Osteocyte (in vitro differentiated cells): ENCODE measurements at places on chromosomes 7 and 10. TPM values are rescaled to one million over a fixed set of nuclear protein-coding genes. Genes with fewer than 3 reads are reported as not detected.

The TMEM176B gene
- total RNA-seq: not detected in 2 replicates

The IL2RA gene
- total RNA-seq: not detected in 2 replicates

The SPDYE9 gene
- not detected in 2 replicates for total RNA-seq

The IFIT3 gene
- 19.9 and 22.7 TPM in 2 replicates for total RNA-seq

The HOXA3 gene
- not detected in 2 replicates for total RNA-seq

The GPR15LG gene
- total RNA-seq: not detected in 2 replicates

The TMEM229A gene
- not detected in 2 replicates for total RNA-seq

The TMEM72 gene
- not detected in 2 replicates for total RNA-seq

The ASL gene
- total RNA-seq: 23.3 and 23.5 TPM in 2 replicates

The CHST15 gene
- 66.3 and 73.6 TPM in 2 replicates for total RNA-seq

The NYAP1 gene
- 0.89 and 0.99 TPM in 2 replicates for total RNA-seq

The EEPD1 gene
- total RNA-seq: 1.3 and 1.4 TPM in 2 replicates

The TMEM270 gene
- total RNA-seq: not detected in 2 replicates

DNA sequence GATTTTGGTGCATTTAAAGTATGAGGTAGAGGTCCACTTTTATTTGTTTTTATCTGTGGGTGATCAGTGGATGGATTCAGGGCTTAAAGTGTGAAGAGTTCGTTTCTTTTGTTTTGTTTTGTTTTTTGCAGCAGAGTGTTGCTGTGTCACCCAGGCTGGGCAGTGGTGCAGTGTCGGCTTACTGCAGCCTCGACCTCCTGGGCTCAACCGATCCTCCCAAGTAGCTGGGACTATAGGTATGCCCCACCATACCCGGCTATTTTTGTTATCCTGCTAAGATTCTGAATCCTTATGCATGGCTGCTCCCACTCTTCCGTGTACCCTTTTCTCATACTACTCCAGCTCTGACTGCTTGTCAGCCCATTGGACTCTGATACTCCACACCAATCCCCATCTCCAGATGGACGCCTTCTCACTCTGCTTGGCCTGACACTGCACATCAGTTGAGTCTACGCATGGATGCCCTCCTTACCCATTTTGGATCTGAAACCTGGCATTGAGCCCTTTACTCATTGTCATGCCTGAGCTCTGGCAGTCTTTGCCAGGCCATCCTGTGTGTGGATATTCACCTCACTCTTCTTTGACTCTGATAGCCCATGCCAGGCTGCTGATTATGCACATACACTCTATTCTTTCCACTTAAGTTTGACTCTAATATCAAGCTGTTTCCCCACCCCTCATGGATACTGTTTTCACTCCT is 119.5 kb downstream of the CCSER2 start:
- DNase-seq: no peak

- DNase-seq: no peak
These were observed 13.7 kb upstream of the WAPL start for GRCh38 chr10:86535132-86535882.

DNA sequence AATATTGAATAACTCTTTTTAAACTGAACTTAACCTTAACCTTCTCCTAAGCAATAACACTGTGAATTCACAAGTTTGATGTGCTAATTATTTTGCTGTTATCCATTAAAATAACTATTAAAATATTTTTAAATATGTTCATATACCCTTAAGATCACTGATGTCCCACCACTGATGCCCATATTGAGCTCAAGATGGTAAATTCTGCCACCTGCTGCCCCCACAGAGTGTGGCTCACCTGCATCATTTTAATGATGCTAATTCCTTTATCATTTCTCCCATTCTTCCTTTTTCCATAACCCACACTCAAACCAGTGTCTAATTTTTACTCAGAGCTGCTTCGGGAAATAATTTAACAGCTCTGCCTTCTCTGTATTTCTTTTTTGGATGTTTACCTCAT is 82.3 kb upstream of the ARID5B start:
- no peak for DNase-seq

DNA sequence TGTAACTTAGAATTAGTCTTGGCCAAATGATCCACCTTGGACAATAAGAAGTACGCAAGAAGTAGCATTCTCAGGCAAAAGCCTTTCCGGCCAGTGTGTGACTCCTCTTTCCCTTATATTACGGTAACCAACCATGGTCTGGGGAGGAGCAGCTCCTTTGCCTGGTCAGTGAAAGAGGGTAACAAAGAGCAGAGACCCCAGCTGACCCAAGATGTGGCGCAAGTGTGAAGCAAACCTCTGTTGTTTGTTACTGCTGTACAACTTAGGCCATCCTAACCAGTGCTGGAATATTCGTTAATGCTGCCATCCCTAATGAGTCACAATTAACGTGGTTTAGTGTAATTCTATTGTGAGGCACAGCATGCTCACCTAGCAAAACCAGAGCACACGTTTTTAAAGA is 44.0 kb downstream of the HIPK2 start:
- no peak for DNase-seq

DNA sequence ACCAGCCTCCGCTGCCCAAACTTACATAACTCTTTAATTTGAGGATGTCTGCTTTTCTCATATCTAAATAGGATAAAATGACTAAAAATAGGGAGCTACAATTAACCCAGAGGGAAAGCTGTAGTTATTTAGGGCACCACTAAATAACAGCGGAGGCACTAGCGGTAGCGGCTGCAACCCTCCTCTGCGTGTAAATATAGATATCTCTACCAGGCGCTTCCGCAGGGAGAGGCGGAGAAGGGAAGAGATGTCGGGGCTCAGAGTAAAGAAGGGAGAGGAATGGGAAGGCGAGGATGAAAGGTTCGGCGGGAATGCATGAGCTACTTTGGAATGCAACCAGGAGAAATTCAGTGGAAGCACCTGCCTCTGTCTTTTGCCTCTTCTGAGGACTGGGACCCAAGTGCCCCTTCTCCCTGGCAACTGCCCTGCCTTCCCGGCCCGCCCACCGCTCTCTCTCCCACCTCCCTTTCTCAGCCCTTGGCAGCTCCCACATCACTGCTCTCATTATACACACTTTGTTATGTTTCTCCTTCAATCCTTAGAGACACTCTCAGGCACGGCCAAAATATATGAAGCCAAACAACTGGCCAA is 698.3 kb downstream of the PARD3 start:
- no peak for DNase-seq

GRCh38 chr10:96721207-96721572 is 876 bp upstream of the PIK3AP1 start:
- no peak for DNase-seq

GRCh38 chr10:63583909-63584724 is 62.9 kb downstream of the REEP3 start:
- DNase-seq: no peak

GRCh38 chr7:86748843-86749719 is 105.4 kb downstream of the GRM3 start:
- no peak for DNase-seq

DNA sequence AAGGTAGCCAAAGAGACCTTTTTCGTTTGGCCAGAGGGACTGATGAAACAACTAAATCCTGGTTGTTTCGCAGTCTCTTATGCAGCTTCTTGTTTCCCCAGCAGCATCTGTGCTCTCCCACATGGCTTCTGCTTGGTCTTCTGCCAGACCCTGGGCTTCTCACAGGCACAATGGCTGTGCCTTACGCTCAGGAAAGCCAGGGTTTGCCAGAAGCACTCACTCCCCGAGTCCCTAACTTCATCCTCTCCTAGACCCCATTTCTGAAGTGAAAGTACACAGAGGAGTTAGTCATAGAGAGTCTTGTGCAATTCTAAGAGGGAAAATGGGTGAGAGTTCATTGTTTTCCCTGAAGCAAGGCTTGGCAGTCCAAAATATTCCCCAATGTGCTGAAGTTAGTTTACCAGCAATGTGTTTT is 121.7 kb downstream of the EVX1 start:
- no peak for DNase-seq

DNA sequence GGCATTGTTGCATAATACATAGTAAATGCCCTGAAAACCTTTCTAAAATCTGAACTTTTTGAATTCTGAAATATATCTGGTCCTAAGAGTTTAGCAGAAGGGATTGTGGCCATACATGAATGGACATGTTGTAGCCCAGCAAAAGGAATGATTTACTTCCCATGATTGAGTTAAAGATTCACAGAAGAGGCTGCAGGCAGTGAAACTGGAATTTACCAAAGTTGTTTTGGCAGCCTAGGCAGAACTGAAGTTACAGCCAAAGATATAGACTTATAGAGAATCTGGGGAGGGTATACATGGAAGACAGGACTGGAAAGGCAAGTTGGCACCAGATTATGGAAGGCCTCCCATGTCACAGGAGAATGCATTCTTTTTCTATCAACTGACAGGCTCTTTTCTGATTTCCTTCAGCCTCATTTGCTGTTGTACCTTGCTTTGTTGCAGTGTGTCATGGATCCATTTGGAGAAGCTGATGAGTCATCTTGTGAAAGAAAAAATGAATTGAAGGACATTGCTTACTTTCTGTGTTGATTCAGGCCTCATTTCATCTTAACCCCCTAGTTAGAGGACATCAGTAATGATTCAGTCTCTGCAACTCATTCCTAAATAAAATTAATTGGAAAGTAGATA is 356.2 kb upstream of the LRGUK start:
- DNase-seq: no peak

- no peak for DNase-seq
These were observed 72.0 kb downstream of the DGKI start for GRCh38 chr7:137774793-137775201.

- no peak for DNase-seq
These were observed 139.3 kb downstream of the C1GALT1 start for GRCh38 chr7:7321681-7322080.

DNA sequence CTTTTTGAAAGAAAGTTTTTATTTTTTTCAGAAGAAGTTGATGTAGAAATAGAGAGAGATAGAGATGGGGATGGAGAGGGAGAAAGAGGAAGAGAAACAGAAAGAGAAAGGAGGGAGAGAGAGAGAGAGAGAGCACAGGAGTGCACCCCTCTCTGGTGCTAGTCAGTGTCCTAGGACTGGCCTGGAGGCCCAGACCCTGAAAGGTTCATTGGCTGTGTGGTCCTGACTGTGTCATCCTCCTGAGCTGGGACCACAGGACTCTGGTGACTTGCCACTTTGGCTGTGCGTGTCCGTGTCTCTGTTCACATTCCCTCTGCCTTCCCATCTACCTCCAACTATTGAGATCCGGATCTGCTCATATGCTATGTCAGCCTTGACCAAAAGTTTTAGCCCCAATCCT is 62.1 kb upstream of the SHH start:
- peak; percentile 19 for DNase-seq

DNA sequence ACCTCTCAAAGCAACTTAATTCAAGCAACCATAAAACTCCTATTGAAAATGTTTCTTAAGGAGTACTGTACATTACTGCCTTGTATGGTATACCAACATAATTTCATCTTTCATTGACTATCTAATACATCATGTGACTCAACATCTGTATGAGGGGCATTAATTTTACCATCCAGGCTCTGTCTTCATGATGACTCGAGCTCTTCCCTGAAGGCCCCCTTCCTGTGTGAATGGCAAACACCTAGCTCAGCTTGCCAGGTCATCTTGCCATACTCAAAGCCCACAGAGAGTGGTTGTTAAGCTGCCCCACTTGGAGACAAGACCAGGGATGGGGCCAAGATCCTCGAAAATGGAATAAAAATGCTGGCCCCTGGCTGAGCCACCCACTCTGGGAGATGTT is 82.4 kb downstream of the SGMS1 start:
- no peak for DNase-seq

DNA sequence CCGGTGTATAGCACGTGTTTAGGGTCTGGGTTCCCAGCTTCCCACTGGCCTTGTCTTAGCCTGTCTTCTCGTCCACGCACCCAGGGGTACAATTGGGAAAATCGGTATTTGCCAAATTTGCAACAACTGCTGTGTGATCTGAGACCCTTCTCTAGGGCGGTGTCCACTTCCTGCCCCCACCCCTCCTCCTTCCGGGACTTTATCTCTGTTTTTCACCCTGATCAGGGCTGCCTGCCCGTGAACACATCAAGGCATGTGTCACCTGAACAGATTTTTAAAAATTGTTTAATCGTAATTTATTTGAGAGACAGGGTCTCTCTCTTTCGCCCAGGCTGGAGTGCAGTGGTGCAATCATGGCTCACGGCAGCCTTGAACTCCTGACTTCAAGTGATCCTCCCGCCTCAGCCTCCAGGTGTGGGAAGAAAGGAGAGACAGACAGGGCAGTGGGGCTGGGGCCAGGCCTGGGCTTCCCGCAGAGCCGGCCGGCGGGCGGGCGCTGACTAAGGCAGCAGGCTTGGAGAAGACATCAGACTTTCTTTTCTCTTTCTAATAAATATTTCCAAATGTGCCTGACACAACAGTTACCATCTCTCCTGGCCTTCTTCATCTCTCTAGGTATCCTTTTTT is 27.5 kb downstream of the ELFN1 start:
- no peak for DNase-seq

GRCh38 chr10:52256832-52257691 is 57.0 kb upstream of the DKK1 start:
- DNase-seq: no peak

DNA sequence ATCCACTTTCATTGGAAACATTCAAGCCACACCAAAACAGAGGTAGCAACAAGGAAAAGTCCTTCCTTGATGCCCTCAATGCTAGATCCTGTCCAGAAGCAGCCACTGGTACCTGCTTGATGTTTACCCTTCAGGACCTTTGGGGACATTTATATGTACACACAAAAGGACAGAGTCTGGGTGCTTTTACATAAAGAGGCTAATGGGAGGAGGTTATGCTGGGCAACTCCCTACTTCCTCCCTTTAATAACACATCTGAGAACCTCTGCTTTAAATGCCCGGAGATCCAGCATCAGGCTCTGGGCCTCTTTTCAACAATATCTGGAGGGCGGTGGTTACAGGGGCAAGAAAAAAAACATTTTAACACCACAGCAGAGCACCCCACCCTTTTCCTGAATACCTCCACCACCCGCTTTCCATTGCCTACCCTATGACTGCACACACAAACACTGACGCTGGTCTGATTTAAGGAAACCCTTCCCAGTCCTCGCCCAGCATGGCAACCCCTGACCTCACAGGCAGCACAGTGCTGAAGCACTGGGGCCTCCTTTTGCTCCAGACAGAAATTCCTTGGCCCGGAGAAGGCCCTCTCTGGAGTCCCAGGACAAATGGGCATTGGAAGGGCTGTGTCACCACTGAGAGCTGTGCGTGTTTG is 39.3 kb upstream of the DUSP5 start:
- DNase-seq: no peak

- no peak for DNase-seq
These were observed 22.1 kb upstream of the HSPB1 start for GRCh38 chr7:76280408-76280807.

DNA sequence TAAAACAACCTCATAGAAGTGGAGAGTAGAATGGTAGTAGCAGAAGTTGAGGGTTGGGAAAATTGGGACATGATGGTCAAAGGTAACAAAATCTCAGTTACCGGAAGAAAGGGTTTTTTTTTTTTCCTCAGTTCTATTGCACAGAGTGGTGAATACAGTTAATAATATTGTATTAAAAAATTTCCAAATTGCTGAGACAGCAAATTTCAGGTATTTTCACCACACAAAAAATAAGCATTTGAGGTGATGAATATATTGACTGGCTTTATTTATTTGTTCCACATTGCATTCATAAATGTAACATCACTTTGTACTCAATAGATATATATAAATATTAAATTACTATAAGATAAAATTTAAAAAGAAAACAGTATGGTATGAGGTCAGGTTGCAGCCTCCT is 373.8 kb downstream of the ETV1 start:
- no peak for DNase-seq

GRCh38 chr10:824497-824896 is 107.0 kb downstream of the LARP4B start:
- peak; percentile 67 for DNase-seq

- DNase-seq: no peak
These were observed 62.6 kb downstream of the CUL2 start for GRCh38 chr10:35027567-35027966.
